MCF 10A (cell line): ENCODE measurements at places on chromosomes 7 and 10. TPM values are rescaled to one million over a fixed set of nuclear protein-coding genes. Genes with fewer than 3 reads are reported as not detected.

GRCh38 chr10:78539247-78539766 lies 505.6 kb downstream of the RPS24 start:
- H3K36me3 ChIP-seq, result no peaks in the 10 kb centered on the region
- DNase-seq, result no peak
- no peak overlapping the region for H3K4me3 ChIP-seq
- no peak overlapping the region for H3K27ac ChIP-seq
- peaks cover 45% of the 10 kb centered on the region for H3K27me3 ChIP-seq

The FAM25G gene
- total RNA-seq, result not detected in 2 replicates

DNA sequence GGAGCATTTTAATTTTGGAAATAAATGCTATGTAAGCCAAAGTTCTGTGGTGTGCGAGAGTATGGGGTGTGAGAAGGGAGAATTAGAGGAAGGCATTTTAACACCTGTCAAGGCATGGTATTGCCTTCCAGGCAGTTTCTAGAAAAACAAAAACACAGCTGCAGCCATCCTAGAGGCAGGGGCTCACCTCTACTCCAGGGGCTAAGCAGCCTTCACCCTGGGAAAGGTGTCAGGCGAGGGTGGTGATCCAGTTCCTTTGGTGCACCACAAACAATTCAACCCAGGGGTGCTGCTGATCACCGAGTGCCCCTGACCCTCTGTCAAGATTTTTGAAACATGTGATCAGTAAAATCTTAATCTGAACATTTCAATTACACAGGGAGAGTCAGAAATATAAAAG lies 59.2 kb upstream of the GPR26 start:
- DNase-seq, result no peak
- no peaks in the 10 kb centered on the region for H3K36me3 ChIP-seq
- peaks cover 65% of the 10 kb centered on the region for H3K27me3 ChIP-seq
- H3K4me1 ChIP-seq, result no peaks in the 10 kb centered on the region

- H3K36me3 ChIP-seq, result peaks cover 25% of the 10 kb centered on the region
- peak overlapping the region; percentile 94 for H3K27ac ChIP-seq
- DNase-seq, result peak; percentile 52
- H3K27me3 ChIP-seq, result no peaks in the 10 kb centered on the region
- peaks cover 11% of the 10 kb centered on the region for H3K4me1 ChIP-seq
Measured at GRCh38 chr7:100673942-100674410, 436 bp downstream of the GNB2 start.

- no peaks in the 10 kb centered on the region for H3K4me1 ChIP-seq
- no peaks in the 10 kb centered on the region for H3K36me3 ChIP-seq
- no peak overlapping the region for H3K27ac ChIP-seq
- H3K4me3 ChIP-seq, result no peak overlapping the region
Measured at GRCh38 chr10:42428534-42428933, 209.8 kb downstream of the ZNF33B start.

The SLC26A5 gene
- total RNA-seq, result not detected in 2 replicates

DNA sequence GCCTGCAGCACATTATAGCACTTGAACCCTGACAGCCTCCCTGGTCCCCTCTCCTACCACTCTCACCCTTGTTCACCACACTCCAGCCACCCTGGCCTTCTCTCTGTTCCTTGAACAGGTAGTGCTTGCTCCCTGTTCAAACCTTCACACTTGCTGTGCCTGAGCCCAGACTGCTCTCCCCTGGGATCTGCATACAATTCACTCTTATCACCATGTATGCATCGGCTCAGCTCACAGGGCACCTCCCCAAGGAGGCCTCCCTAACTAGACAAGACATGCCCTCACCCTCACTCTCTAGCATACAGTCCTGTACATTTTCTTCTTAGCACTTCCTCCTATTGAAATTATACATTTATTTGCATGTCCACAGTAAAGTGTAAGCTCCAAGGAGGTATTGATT lies 59.3 kb downstream of the FAM13C start:
- no peak for DNase-seq
- peaks cover 49% of the 10 kb centered on the region for H3K27me3 ChIP-seq
- H3K27ac ChIP-seq, result no peak overlapping the region
- no peak overlapping the region for H3K4me3 ChIP-seq
- H3K4me1 ChIP-seq, result peaks cover 6% of the 10 kb centered on the region

DNA sequence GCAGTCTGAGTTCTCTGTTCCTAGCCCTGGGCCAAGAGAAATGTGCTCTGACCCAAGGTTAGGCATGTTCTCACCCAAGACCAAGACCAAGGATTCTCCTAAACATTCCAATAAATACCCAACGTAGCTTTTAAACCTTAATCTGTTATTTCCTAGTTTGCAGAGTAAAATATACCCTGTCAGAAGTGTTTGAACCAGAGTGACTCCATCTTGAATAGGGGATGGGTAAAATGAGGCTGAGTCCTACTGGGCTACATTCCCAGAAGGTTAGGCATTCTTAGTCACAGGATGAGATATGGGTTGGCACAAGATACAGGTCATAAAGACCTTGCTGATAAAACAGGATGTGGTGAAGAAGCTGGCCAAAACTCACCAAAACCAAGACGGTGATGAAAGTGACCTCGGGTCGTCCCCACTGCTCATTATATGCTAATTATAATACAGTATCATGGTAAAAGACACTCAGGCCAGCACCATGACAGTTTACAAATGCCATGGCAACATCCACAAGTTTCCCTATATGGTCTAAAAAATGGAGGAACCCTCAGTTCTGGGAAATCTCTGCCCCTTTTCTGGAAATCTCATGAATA lies 27.7 kb downstream of the PLXNA4 start:
- H3K4me1 ChIP-seq, result no peaks in the 10 kb centered on the region
- H3K27ac ChIP-seq, result no peak overlapping the region
- H3K4me3 ChIP-seq, result no peak overlapping the region

The LGI1 gene
- total RNA-seq, result not detected in 2 replicates

The ACSL5 gene
- 0.12 and 0.68 TPM in 2 replicates for total RNA-seq

DNA sequence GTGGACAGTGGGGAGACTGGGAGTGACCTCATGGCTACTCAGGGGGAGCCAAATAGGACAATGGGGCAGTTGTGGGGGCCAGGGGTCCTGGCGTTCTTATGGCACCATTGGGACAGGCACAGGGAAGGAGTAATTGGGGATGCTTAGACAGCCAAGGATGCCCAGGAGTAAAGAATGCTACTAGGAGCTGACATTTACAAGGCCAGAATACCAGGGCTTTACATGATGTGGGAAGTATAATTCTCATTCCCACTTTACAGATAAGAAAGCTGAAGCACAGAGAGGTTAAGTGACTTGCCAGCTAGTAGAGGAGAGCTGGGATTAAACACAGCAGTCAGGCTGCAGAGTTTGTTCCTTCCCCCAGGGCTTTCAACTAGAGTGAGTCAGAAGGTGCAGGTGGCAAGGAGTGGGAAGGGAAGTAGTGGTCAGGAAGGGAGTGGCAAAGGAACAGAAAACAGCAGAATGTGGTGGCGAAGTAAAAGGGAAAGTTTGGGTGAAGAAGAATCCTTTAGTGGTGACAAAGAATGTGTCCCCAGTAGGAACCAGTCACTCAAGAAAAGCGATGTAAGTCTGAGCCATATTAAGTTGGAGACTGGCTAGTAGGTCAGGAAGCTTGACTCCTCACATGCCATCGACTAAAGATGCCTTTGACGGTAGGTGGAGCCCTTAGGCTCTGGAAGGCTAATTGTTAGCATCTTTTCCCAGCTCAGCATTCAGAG lies 32.8 kb downstream of the CPVL start:
- H3K36me3 ChIP-seq, result peaks cover 22% of the 10 kb centered on the region
- peak overlapping the region; percentile 68 for H3K4me3 ChIP-seq
- DNase-seq, result peak; percentile 82
- H3K27me3 ChIP-seq, result no peaks in the 10 kb centered on the region
- H3K4me1 ChIP-seq, result peaks cover 51% of the 10 kb centered on the region
- peak overlapping the region; percentile 84 for H3K27ac ChIP-seq

The SVOPL gene
- not detected in 2 replicates for total RNA-seq

DNA sequence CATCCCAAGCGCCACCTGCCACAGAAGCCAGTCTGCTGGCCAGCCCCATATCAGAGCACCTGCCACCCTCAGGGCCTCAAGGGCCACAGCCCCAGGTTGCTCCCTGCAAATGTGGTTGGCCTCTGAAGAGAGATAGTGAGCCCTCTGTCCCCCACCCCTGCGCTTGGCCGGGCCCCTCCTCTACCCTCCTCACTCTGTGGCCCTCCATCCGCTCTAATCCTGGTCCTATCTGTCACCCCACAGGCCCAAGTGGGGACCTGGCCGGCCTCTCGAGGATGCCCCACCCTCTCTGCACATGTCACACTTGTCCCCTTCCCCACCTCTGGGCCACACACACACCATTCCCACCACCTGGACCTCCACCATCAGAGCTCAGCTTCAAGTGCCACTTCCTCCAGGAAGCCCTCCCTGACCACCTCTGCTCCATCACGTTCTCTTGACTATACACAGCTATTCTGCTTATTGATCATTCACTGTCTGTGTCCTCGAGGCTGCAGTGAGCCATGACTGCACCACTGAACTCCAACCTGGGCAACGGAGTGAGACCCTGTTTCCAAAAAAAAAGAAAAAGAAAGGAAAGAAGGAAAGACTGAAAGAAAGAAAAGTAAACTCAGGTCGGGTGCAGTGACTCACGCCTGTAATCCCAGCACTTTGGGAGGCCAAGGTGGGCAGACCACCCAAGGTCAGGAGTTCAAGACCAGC lies 42.4 kb downstream of the TNRC18 start:
- H3K27me3 ChIP-seq, result no peaks in the 10 kb centered on the region
- peaks cover 43% of the 10 kb centered on the region for H3K36me3 ChIP-seq
- no peak overlapping the region for H3K4me3 ChIP-seq
- peaks cover 7% of the 10 kb centered on the region for H3K4me1 ChIP-seq
- no peak overlapping the region for H3K27ac ChIP-seq
- no peak for DNase-seq

DNA sequence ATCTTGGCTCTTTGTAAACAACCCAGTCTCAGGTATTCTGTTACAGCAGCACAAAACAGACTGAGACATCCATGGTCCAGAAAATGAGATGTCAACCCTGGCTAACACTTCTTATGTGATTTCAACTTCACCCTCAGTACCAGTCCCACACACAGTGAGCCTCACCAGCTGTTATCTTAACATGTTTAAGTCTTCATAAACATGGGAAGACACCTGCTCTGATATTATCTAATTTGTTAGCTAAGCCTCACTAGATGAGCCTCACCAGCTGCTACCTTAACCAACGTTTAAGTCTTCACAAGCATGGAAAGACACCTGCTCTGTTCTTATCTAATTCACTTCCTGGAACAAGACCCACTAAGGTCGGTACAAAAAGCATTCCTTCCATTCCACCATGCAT lies 130.8 kb downstream of the CALN1 start:
- no peak overlapping the region for H3K27ac ChIP-seq
- no peaks in the 10 kb centered on the region for H3K36me3 ChIP-seq
- no peaks in the 10 kb centered on the region for H3K4me1 ChIP-seq
- peaks cover 8% of the 10 kb centered on the region for H3K27me3 ChIP-seq
- H3K4me3 ChIP-seq, result no peak overlapping the region

- H3K4me3 ChIP-seq, result no peak overlapping the region
- H3K27ac ChIP-seq, result no peak overlapping the region
- H3K27me3 ChIP-seq, result no peaks in the 10 kb centered on the region
- H3K36me3 ChIP-seq, result no peaks in the 10 kb centered on the region
- H3K4me1 ChIP-seq, result peaks cover 5% of the 10 kb centered on the region
Measured at GRCh38 chr7:45084336-45084735, 4.4 kb downstream of the NACAD start.

GRCh38 chr7:44970523-44971051 lies 8.2 kb downstream of the MYO1G start:
- H3K4me3 ChIP-seq, result no peak overlapping the region
- no peaks in the 10 kb centered on the region for H3K4me1 ChIP-seq
- no peak overlapping the region for H3K27ac ChIP-seq
- no peaks in the 10 kb centered on the region for H3K36me3 ChIP-seq

DNA sequence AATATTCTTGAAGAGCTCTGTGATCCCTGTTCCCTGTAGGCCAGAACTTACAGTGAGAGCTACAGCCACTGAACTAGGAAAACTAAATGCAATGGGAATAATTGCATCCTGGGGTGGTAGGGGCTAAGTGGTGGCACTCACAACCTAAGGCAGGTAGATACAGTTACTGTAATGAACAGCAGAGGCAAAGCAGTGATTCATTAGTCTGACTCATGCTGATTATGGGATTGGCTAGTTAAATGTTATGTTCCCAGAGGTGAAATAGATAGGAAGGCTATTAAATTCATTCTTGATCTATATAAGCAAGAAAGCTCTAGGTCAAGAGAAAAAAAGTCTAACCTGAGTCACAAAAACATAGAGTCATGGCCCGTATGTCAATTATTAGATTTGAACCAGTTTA lies 173.1 kb upstream of the MALRD1 start:
- H3K27ac ChIP-seq, result no peak overlapping the region
- no peak overlapping the region for H3K4me3 ChIP-seq
- peak; percentile 32 for DNase-seq
- peaks cover 6% of the 10 kb centered on the region for H3K36me3 ChIP-seq
- no peaks in the 10 kb centered on the region for H3K27me3 ChIP-seq

GRCh38 chr7:131111081-131111576 lies 216.5 kb upstream of the MKLN1 start:
- peaks cover 15% of the 10 kb centered on the region for H3K36me3 ChIP-seq
- DNase-seq, result peak; percentile 60
- H3K4me1 ChIP-seq, result peaks cover 23% of the 10 kb centered on the region
- peak overlapping the region; percentile 75 for H3K4me3 ChIP-seq
- peak overlapping the region; percentile 97 for H3K27ac ChIP-seq
- H3K27me3 ChIP-seq, result no peaks in the 10 kb centered on the region

The EN2 gene
- not detected in 2 replicates for total RNA-seq

GRCh38 chr7:51255036-51255435 lies 61.6 kb downstream of the COBL start:
- H3K4me1 ChIP-seq, result peaks cover 12% of the 10 kb centered on the region
- no peaks in the 10 kb centered on the region for H3K36me3 ChIP-seq
- no peak for DNase-seq
- no peak overlapping the region for H3K27ac ChIP-seq
- no peaks in the 10 kb centered on the region for H3K27me3 ChIP-seq

DNA sequence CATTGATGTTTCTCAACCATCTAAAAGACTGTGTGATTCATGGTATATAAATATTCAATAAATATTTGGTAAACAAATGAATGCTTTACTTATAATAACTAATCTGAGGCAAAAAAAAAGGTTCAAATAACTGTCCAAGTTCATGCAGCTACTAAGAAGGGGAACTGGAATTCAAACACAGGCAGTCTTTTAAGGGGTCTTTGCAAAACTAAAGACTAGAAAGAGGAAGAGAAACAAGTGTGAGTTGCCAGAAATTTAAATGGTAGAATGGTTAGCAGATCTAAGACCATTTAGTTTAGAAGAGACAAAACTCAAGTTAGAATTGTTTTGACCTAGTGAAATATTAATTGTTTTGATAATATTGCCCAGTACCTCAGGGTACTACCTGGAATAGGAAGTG lies 642.0 kb upstream of the LRRN3 start:
- no peaks in the 10 kb centered on the region for H3K27me3 ChIP-seq
- no peak overlapping the region for H3K27ac ChIP-seq
- H3K4me1 ChIP-seq, result no peaks in the 10 kb centered on the region
- no peak for DNase-seq
- no peak overlapping the region for H3K4me3 ChIP-seq
- no peaks in the 10 kb centered on the region for H3K36me3 ChIP-seq

The HMX3 gene
- not detected in 2 replicates for total RNA-seq

- no peak overlapping the region for H3K4me3 ChIP-seq
- DNase-seq, result no peak
- no peaks in the 10 kb centered on the region for H3K36me3 ChIP-seq
- peaks cover 11% of the 10 kb centered on the region for H3K27me3 ChIP-seq
- H3K4me1 ChIP-seq, result peaks cover 18% of the 10 kb centered on the region
Measured at GRCh38 chr7:117780832-117781231, 92.4 kb downstream of the CTTNBP2 start.

The SRRM3 gene
- total RNA-seq, result 0.70 and 0.71 TPM in 2 replicates
